ENCODE measurements at places on chromosomes 12 and 14.

GRCh38 chr12:42332301-42333285 lies 6.6 kb downstream of the PPHLN1 start:
- peak; percentile 43 for DNase-seq

DNA sequence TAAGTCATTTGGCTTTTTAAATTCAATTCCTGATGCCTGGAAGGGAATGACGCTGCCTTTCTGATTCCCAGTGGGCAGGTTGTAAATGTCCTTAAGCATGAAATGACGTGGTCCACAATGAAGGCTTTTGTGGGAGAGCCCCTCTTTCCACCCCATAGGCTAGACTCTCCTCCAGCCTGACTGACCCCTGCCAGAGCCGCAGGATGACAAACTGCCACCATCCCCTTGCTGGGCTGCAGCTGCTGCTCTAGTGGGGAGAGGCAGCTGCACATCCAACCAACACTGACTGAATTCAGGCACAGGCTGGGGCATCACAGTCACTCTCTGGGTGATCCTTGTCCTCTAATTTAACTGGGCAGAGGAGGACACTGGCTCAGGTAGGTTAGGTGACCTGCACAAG lies 6.3 kb downstream of the TSPAN11 start:
- DNase-seq: no peak

- DNase-seq: peak; percentile 31
Observed at GRCh38 chr12:39272871-39273655, 169.9 kb downstream of the KIF21A start.

DNA sequence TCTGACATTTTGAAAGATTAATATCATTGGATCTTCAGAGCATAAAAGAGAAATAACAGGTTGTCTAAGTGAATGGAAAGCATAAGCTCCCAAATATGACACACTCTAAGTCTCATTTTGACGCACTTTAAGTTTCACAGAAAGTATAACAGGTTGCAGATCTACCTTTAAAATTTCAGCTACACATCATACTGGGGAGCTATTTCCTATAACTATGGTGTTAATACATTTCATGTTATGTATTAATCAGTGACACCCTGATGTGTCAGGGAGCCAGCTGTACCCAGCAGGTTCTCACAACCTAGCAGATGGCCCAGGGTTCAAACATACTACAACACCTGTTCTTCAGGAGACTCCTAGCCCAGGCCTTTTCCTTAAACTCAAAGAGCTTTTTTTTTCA lies 31.1 kb upstream of the TMX1 start:
- DNase-seq: no peak

All from fibroblast of upper back skin (primary cell).